ENCODE measurements at places on chromosomes 3 and 15.

DNA sequence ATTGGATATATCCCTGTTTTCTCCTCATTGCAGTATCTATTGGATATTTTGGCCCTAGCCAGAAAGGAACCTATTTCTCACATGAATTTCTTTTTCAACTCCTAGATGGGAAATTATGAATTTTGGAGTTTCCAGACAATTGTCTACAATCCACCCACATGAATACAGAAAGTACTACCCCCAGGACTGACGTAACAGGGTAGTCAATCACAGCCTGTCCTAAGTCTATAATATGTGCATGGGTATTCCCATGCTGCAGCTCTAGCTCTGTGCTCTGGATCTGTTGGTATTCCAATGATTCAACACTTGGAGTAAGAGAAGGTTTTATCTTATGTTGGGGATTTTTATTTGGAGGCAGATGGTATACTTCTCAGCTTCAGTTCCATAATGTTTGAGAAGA, 393.1 kb upstream of the ARRDC4 start:
- DNase-seq = no peak

GRCh38 chr3:14266361-14266760, 87.7 kb downstream of the LSM3 start:
- DNase-seq = no peak

DNA sequence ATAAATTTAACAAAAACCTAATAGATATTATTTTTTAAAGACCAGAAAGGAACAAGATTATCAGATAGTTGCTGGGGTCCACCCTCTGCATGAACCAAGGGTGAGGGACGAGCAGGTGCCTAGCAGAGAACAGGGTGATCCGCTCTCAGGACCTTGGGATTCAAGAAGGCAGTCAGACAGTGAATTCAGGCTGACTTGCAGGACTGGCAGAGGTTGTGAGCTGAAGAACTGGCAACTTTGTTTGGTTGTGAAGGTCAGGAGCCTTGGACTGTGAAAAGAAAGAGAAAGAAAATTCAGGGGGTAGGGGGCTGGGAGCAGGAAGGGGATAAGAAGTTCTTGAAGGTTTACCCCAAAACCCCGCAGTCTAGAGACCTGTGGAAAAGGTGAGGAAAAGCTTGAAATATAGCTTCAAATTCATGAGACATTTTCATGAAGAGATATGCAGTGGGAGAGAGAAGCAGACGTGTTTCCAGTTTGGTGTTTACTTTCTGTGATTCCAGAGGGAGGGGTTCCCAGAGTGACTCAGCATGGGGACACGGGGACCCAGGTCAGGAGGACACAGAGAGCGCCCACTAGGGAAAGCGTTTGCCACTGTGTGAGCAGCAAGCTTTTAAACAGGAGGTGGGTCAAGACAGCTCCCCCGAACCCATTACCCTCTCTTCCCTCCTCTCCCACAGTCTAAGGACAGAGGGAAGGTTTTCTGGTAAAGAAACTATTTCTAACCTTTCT, 217.2 kb upstream of the UMPS start:
- no peak for DNase-seq

GRCh38 chr3:99246010-99246654, 344.6 kb upstream of the DCBLD2 start:
- no peak for DNase-seq

GRCh38 chr3:89264037-89264560, 156.7 kb downstream of the EPHA3 start:
- no peak for DNase-seq

Data from stimulated activated CD8-positive, alpha-beta memory T cell treated with anti-CD3 and anti-CD28 coated beads, Interleukin-4, amount 100 ng/mL, for 1 hour (primary cell).